ENCODE measurements at places on chromosomes 5 and 9. TPM values are rescaled to one million over a fixed set of nuclear protein-coding genes. Genes with fewer than 3 reads are reported as not detected.

DNA sequence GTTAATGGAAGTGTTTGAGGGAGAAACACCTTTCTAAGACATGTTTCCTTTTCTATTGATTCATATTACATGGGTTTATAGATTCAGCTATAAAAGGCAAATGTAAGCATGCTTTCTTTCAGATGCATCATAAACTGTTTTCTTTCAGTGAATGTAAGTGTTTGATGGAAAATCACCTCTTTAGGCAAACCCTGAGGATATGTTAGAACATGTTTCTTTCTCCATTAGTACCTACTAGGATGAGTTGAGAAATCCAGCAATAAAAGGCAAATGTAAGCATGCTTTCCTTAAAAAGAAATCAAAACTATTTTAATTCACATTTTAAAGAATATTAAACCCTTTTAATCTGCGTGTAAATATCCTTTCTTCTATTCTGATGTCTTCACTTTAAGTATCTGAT lies 31.6 kb downstream of the FNIP1 start:
- H3K4me1 ChIP-seq = peaks cover 10% of the 10 kb centered on the region
- no peak overlapping the region for H3K4me3 ChIP-seq
- no peak overlapping the region for H3K27ac ChIP-seq
- no peaks in the 10 kb centered on the region for H3K27me3 ChIP-seq
- H3K36me3 ChIP-seq = peaks cover 13% of the 10 kb centered on the region

- no peaks in the 10 kb centered on the region for H3K27me3 ChIP-seq
- no peak overlapping the region for H3K4me3 ChIP-seq
- no peaks in the 10 kb centered on the region for H3K4me1 ChIP-seq
- H3K36me3 ChIP-seq = no peaks in the 10 kb centered on the region
- H3K27ac ChIP-seq = no peak overlapping the region
Measured at GRCh38 chr5:170081616-170082015, 24.1 kb upstream of the FOXI1 start.

GRCh38 chr5:169796731-169797130 lies 159.7 kb downstream of the DOCK2 start:
- no peak overlapping the region for H3K27ac ChIP-seq
- no peaks in the 10 kb centered on the region for H3K36me3 ChIP-seq
- no peak overlapping the region for H3K4me3 ChIP-seq
- H3K27me3 ChIP-seq = peaks cover 5% of the 10 kb centered on the region

GRCh38 chr5:52779213-52779612 lies 8.5 kb upstream of the ITGA1 start:
- H3K4me1 ChIP-seq = peaks cover 13% of the 10 kb centered on the region
- H3K27ac ChIP-seq = no peak overlapping the region
- no peak overlapping the region for H3K4me3 ChIP-seq
- no peaks in the 10 kb centered on the region for H3K36me3 ChIP-seq
- no peaks in the 10 kb centered on the region for H3K27me3 ChIP-seq

- H3K4me3 ChIP-seq = no peak overlapping the region
- no peaks in the 10 kb centered on the region for H3K4me1 ChIP-seq
- H3K36me3 ChIP-seq = no peaks in the 10 kb centered on the region
- no peak overlapping the region for H3K27ac ChIP-seq
Measured at GRCh38 chr5:127909066-127909465, 174.5 kb upstream of the SLC12A2 start.

- H3K27me3 ChIP-seq = no peaks in the 10 kb centered on the region
- no peaks in the 10 kb centered on the region for H3K36me3 ChIP-seq
- no peak for DNase-seq
Measured at GRCh38 chr5:179185941-179186411, 125.8 kb downstream of the ZNF354C start.

GRCh38 chr5:99005506-99005905 lies 76.7 kb upstream of the CHD1 start:
- no peak overlapping the region for H3K4me3 ChIP-seq
- H3K4me1 ChIP-seq = no peaks in the 10 kb centered on the region
- no peaks in the 10 kb centered on the region for H3K36me3 ChIP-seq
- DNase-seq = no peak
- no peak overlapping the region for H3K27ac ChIP-seq

DNA sequence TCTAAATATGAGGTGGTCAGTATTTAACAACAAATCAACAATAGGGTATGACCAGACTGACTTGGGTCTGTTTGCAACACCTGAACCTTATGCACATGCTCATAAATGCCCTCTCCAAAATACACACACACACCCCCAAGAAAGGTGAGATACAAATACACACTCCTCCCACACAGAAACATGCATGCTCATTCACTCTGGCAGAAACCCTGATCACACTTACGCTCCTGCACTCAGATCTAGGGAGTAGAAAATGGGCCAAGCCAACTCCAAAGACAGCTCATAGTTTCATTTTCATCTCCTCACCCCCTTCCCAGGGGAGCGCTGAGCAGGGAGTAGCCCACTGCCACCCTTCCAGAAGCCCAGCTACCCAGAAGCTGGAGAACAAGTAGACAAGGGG lies 11.3 kb downstream of the TRIM7 start:
- peaks cover 33% of the 10 kb centered on the region for H3K27me3 ChIP-seq
- no peak for DNase-seq
- H3K36me3 ChIP-seq = 0 out of 2 replicates have a peak, but pooled peaks cover 3% of the 10 kb centered on the region
- H3K4me1 ChIP-seq = peaks cover 30% of the 10 kb centered on the region
- no peak overlapping the region for H3K4me3 ChIP-seq
- no peak overlapping the region for H3K27ac ChIP-seq

DNA sequence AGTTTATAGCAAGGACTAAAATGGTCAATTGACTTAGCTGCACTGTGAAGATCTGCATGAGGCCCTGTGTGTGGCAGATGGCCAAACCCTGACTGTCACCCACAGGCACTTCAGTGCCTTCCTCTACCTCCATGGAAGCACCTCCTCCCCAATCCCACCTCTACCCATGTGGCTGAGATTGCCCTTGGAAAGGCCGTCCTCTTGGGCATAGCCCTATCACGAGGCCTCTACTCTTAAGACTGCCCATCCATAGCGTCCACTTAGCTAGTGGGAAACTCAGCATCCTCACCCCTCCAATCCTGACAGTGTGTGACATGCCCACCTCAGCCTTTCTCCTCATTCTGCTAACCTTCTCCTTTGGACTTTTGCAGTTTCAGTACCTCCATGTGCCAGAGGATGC lies 510.2 kb downstream of the BNC2 start:
- peaks cover 10% of the 10 kb centered on the region for H3K4me1 ChIP-seq
- DNase-seq = no peak
- H3K36me3 ChIP-seq = peaks cover 9% of the 10 kb centered on the region
- no peak overlapping the region for H3K4me3 ChIP-seq

DNA sequence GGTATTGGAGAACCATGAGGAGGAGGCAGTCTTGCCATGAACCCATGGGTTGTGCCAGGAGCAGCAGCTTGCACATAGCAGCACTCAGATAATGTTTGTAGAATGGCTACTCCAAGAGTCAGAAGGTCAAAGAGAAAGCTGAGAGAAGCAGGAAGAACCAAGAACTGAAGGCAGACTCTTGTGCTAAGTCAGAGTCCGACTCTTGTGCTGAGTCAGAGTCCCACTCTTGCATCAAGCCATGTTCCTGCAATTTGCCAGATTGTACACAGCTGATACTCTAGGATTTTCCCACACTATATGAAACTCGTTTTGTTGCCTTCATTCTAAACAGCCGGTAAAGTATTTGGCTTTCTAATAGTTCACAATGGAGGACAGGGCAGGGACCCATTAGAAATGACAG lies 26.2 kb upstream of the HSPA9 start:
- DNase-seq = no peak
- no peaks in the 10 kb centered on the region for H3K27me3 ChIP-seq
- H3K36me3 ChIP-seq = no peaks in the 10 kb centered on the region
- H3K27ac ChIP-seq = no peak overlapping the region
- no peak overlapping the region for H3K4me3 ChIP-seq

DNA sequence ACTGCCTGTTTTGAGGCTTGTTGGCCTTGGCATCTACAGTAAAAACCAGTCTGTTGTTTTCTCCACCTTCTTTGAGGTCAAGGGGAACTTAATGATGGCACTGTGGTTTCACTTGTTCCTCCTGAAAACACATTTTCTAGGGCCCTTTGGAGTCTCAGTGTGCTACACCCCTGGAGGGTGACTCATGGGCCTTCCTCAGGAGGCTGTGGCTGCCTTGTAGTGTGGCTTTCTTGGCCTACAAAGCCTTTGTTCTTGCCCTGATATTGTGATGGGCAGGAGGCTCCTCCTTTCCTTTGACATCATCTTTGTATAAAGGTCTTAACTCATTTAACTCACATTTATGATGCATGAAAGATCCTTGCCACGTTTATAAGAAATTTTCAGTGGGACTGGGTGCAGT lies 56.3 kb upstream of the GPBP1 start:
- peaks cover 3% of the 10 kb centered on the region for H3K36me3 ChIP-seq
- H3K27me3 ChIP-seq = no peaks in the 10 kb centered on the region
- no peak overlapping the region for H3K27ac ChIP-seq
- no peak for DNase-seq
- H3K4me3 ChIP-seq = no peak overlapping the region

DNA sequence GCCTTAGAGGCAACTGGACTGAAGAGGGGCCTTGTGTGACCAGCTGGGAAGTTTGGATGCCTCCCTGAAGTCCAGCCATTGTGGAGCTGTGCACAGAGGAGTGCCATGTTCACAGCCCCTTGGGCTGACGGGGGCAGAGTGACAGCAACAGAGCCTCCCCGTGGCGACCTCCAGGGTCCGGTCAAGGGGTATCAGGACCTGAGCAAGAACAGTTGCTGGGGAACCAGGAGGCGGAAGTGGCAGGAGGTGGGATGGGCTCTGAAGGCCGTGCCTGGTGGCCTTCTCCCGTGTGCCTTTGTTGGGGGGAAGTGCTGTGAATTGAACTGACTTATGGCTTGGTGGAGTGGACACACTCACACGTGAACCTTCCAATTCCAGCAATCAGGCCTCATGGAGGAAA lies 14.0 kb downstream of the BNIP1 start:
- H3K4me1 ChIP-seq = no peaks in the 10 kb centered on the region
- DNase-seq = no peak
- H3K4me3 ChIP-seq = no peak overlapping the region

Gene IL5
- not detected for total RNA-seq

Gene FAXDC2
- total RNA-seq = 5.5 TPM

Gene FNBP1
- 38.1 TPM for total RNA-seq

Gene ANKRD34B
- total RNA-seq = 3.6 TPM

Gene INSL4
- not detected for total RNA-seq

Gene NIM1K
- total RNA-seq = 0.07 TPM

Gene ELAVL2
- total RNA-seq = 22.8 TPM

Gene PCDHGB4
- total RNA-seq = 8.8 TPM

Gene ANKRD20A1
- total RNA-seq = 0.27 TPM

Gene PIP5K1B
- total RNA-seq = 5.2 TPM
